HT1080 (cell line): ENCODE measurements at places on chromosomes 16 and 17. TPM values are rescaled to one million over a fixed set of nuclear protein-coding genes. Genes with fewer than 3 reads are reported as not detected.

GRCh38 chr17:41505007-41505808 lies at the start of gene KRT13:
KRT13 (minus strand) TSS chr17:41505612; CDS start chr17:41505550, 62 bp downstream.
- no peak for DNase-seq

DNA sequence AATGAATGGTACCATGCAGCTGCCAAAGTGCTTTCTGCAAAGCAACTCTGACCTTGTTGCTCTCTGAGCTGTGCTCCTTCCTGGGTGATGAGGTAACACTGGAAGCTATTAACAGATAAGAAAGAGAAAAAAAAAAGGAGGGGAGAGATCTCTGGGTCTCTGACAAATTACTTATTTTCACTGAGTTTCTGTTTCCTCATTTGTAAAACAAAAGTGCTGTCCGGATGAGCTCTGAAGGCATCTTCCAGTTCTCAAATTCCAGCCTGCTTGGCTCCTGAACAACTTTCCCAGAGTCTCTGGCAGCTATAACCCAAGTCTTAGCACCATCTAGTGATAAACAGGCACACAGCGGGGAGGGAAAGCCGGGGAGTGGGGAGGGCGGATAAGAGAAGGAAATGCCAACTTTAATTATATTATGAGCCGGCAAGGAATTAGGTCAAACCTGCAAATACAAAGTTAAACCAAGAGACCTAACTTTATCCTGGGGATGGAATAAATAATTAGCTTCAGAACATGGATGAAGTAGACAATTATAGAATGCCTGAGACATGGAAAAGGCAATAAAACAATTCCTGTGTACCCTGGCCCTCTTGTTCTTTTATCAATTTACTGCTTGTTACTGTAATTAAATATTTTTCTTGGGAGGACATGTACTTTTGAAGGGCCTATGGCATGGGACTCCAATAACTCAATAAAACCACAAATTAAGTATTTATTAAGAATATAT lies 61.3 kb upstream of the KIFC3 start:
- DNase-seq: peak; percentile 69

DNA sequence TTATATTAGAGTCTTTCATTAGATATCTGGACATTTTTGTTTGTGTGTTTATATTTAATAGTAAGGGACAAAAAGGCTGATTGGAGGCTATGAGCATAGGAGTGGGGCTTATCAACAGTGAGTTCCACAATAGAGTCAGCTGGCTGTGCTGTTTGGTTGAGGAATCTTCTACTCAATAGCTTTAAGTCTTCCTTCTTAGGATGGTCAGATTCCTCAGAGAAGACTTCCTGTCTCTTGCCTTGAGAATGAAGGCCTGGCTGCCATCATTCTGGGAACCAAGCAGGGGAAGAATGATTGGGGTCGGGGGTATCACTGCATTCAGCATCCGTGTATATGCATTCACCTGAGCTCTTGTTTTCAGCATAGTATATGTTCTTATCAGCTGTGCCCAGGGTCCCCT lies 31.9 kb upstream of the ABCC11 start:
- DNase-seq: no peak

DNA sequence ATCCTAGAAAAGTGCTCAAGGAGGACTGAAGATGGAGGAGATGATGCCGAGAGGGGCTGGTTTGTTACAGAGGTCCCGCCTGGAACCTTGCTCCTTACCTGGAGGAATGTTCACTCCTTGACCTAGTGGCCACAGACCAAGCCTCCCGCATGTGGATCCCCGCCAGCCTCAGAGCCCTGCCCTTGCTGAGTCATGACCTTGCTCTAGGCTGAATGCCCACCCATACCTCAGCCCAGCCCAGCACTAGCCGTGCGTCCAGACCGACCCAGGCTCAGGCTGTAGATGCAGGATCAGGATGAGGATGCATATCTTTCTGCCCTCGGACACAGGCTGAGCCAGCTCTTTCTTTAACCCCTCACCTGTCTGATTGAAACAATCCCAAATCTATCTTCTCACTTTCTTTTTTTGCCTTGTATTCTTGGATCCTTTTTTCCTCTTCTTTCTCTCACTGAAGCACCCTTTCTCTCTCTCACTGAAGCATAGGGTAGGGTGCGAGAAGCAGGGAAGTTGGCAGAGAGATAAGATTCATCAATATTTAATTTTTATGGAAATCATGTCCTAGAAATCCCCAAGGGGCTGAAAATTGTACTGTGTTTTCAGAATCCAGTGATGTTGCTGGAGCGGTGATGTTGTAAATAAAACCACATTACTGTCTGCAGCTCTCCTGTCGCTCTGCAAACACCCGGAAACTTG lies 34.9 kb downstream of the WSCD1 start:
- DNase-seq: no peak

DNA sequence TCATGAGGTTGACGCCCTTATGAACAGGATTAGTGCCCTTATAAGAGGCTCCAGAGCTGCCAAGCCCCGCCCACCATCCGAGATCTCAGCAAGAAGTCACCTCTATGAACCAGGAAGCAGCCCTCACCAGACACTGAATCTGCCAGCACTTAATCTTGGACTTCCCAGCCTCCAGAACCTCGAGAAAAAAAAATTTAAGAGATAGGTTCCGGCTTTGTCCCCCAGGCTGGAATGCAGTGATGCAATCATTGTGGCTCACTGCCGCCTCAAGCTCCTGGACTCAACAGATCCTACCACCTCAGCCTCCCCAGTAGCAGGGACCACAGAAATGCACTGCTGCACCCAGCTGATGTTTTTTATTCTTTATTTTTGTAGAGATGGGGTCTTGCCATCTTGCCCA lies 22.5 kb upstream of the ADCY9 start:
- DNase-seq: peak; percentile 44

DNA sequence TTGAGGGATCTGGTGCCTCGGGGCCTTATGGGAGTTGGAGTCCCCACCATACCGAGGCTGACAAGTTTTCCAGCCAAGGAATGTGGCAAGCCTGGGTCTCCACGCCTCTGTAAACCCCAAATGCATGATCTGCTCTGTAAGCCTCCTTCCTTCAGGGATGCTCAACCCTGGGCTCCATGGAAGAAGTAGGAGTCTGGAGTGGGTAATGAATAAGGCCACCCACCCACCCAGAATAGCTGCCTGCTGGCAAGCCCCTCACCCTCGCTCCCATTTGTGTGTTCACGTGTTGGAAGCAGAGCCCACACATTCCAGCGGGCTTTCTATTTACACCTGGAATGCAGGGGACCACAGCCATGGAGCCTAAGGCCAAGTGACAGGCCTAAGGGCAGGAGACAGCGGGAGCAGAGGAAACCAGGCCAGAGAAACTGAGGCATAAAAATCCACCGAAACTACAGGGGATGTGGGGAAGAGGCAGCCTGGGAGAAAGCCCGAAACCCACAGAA lies 4.4 kb downstream of the DLG4 start:
- DNase-seq: no peak

- DNase-seq: peak; percentile 65
These were observed at the start of gene HOXB7 for GRCh38 chr17:48610282-48611211. HOXB7 (minus strand) TSS chr17:48611017; CDS start chr17:48610918, 99 bp downstream.

GRCh38 chr16:47780213-47780875 lies 319.2 kb downstream of the PHKB start:
- no peak for DNase-seq

GRCh38 chr17:58621174-58621573 lies 70.7 kb downstream of the TEX14 start:
- no peak for DNase-seq

DNA sequence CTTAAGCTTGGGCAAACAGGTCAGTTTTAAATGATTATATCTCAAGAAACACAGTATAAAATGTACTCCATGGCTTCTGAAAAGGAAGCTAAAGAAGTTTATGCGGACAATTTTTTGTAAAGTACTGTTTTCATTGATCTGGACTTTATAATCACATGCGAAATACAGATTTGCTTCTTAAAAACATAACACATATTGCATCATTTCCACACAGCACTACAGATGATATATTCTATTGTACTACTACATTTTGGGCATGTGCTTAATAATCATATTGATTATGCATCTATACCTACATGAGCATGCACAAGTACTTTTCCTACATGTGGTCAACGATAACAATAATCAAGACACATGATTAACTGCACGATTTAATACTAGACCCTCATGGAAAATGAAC lies 22.5 kb downstream of the TRIM37 start:
- no peak for DNase-seq

DNA sequence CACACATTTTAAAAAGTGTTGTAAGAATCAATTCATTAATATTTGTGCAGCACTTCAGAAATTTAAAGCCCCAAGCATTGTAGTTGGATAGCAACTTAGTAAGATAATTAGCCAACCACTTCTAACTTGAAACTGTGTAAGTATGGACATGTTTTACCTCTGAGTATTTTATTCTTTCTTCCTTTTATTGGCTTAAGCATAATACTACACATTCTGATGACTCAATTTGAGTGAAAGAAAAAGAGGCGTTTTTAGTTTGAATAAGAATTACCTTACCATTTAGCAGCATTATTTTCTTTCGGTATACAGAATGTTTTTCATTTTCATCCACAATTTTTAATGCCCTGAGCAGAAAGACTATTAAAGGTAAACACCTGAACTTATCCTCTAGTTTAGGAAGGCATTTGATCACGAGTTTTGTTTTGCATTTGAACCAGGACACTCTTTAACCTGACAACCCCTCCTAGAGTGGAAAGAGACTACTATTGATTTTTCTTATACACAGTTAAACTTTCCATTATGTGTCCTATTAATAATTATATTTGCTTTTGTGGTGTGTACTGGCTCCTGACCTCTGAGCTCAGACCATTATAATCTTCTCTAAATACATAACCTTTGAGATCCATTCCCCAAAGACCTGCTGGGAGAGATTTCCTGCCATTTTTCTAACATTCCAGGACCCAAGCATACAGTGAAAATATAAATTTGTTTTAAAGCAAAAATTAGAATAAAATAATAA lies 9.2 kb downstream of the NACA2 start:
- no peak for DNase-seq

DNA sequence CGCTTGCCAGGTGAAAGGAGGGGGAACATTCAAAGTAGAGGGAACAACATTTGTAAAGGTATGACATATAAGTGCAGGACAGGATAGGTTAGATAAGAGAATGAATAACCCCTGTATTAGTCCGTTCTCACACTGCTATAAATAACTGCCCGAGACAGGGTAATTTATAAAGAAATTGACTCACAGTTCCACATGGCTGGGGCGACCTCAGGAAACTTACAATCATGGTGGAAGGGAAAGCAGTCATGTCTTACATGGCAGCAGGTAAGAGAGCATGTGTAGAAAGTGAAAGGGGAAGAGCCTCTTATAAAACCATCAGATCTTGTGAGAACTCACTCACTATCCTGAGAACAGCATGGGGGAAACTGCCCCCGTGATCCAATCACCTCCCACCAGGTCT lies 223.8 kb downstream of the SOX9 start:
- DNase-seq: no peak

GRCh38 chr17:10842658-10843057 lies 4.8 kb upstream of the PIRT start:
- no peak for DNase-seq

DNA sequence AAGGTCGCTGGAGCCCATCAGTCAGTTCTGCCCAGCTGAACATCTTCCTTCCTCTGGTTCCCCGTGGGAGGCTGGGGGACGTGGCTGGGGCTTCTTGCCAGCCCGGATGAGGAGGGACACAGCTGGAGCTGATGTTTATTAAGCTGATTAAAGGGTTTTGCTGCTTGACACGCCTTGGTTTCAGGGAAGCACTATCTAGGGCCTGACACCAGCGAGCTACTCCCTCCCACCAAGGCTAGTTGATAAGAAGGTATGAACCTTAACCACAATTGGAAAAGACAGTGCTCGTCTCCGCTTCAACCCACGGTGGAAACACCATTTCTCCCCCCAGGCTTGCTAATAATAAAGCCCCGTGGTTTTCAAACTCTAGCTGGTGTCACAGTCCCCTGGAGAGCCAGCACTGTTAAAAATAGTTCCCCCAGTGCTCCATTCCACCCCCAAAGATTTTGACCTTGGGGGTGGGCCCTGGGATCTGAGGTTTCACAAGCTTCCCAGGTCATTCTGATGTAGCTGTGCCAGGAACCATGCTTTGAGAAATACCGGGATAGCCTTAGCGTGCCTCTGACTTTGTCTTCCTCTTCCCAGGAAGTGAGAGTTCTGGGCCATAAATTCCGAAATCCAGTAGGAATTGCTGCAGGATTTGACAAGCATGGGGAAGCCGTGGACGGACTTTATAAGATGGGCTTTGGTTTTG lies 5.5 kb downstream of the DHODH start:
- DNase-seq: no peak

- DNase-seq: peak; percentile 63
These were observed 379.8 kb downstream of the UTP18 start for GRCh38 chr17:51640108-51640622.

DNA sequence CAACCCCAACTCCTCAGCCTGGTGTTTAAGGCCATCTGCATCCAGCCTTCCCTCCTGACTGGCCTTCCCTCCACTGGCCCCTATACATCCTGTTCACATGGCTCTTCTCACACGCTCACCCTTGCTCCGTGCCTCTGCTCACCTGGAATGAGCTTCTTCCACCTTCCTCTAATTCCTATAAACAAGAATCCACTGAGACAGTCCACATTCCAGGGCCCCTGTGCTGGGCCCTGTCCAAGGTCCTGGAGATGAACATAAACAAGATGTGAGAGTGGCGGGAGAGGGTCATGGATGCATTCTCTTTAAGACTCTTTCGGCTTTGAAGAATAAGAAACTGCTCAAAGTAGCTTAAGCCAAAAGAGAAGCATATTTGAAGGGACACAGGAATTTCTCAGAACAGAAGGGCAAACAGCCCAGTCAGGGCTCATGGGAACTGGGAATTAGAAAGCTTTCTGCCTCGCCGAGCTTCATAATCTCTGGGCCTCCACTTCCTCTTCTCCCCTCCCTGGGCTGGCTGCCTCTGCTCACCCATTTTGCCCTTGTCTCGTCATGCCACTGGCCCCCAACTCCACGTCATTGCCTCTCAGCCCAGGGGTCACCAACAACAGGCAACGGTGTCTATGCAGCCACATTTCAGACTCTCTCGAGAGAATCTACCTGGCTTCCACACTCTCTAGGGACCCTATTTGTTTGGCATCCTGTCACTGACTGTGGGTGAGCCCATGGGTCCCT lies 13.5 kb downstream of the SPPL2C start:
- no peak for DNase-seq

GRCh38 chr17:58630883-58631522 lies 60.8 kb downstream of the TEX14 start:
- no peak for DNase-seq

- DNase-seq: no peak
These were observed 10.6 kb downstream of the RBFOX1 start for GRCh38 chr16:7343243-7343642.

- no peak for DNase-seq
These were observed 12.8 kb downstream of the SMIM5 start for GRCh38 chr17:75645889-75646637.

GRCh38 chr16:9437115-9437514 lies 345.7 kb downstream of the HAPSTR1 start:
- DNase-seq: peak; percentile 34

- DNase-seq: no peak
These were observed 105.0 kb downstream of the TANGO6 start for GRCh38 chr16:68948230-68948910.

CSHL1 gene
- total RNA-seq: not detected in 2 replicates

SNX11 gene
- 15.7 and 18.3 TPM in 2 replicates for total RNA-seq

TBC1D3E gene
- 0.60 TPM in 1 of 2 replicates, not detected in the other for total RNA-seq

GLTPD2 gene
- total RNA-seq: not detected in 2 replicates

RAP1GAP2 gene
- 17.5 and 20.2 TPM in 2 replicates for total RNA-seq

TPSG1 gene
- not detected in 2 replicates for total RNA-seq

BRICD5 gene
- total RNA-seq: 2.0 and 7.3 TPM in 2 replicates
